ENCODE measurements at places on chromosomes 3 and 15.
A peak's percentile ranks its signal among the peaks of the same experiment; 100 is the strongest.

GRCh38 chr3:194657439-194657838 is 14.6 kb downstream of the LSG1 start:
- DNase-seq = no peak

- DNase-seq = no peak
Measured at GRCh38 chr3:13316603-13317002, 103.5 kb downstream of the NUP210 start.

- DNase-seq = no peak
Measured at GRCh38 chr3:72720566-72720965, 127.7 kb downstream of the SHQ1 start.

DNA sequence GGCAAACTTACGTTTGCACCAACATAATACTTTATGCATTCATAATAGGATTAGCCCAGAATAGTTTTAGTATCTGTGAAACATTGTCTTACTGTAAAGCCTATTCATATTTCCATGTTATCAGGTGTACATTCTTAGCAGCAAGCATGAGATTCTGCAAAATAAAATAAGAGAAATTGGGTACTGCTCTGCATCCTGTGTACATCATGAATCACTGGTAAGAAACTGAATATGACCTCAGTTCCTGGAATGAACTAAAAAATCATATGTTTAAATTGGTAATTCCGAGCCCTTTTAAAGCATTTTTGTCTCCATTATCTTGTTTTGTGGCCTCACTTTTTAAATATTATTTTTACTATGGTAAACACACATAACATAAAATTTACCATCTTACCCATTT is 605.1 kb downstream of the ROBO1 start:
- DNase-seq = no peak

- DNase-seq = no peak
Measured at GRCh38 chr3:24299246-24299805, 195.3 kb downstream of the THRB start.

GRCh38 chr3:139199421-139200010 is 144.3 kb upstream of the MRPS22 start:
- no peak for DNase-seq

GRCh38 chr3:32841867-32842470 is 24.2 kb downstream of the TRIM71 start:
- no peak for DNase-seq

- no peak for DNase-seq
Measured at GRCh38 chr15:90004671-90005070, 3.5 kb downstream of the ZNF710 start.

GRCh38 chr15:67415181-67415580 is 105.8 kb upstream of the C15orf61 start:
- DNase-seq = no peak

- no peak for DNase-seq
Measured at GRCh38 chr3:33795856-33796536, 2.4 kb upstream of the PDCD6IP start.

- DNase-seq = no peak
Measured at GRCh38 chr15:100596792-100597191, 5.2 kb downstream of the LINS1 start.

GRCh38 chr3:132006605-132007204 is 28.1 kb downstream of the CPNE4 start:
- peak; percentile 46 for DNase-seq

DNA sequence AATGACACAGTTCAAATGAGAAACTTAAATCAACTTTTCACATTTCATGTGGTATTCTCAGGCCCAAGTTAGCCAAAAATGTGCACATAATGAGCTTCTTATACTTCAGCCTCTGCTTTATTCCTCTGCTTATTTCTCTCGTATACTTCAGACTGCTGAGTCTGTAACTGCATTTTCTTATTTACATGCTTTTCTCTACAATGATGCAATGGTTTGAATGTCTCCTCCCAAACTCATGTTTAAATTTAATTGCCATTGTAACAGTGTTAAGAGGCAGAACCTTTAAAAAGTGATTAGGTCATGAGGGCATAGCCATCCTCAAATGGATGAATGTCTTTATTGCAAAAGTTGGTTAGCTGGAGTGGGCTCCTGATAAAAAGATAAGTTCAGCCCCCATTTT is 184.2 kb downstream of the SUCLG2 start:
- DNase-seq = no peak

DNA sequence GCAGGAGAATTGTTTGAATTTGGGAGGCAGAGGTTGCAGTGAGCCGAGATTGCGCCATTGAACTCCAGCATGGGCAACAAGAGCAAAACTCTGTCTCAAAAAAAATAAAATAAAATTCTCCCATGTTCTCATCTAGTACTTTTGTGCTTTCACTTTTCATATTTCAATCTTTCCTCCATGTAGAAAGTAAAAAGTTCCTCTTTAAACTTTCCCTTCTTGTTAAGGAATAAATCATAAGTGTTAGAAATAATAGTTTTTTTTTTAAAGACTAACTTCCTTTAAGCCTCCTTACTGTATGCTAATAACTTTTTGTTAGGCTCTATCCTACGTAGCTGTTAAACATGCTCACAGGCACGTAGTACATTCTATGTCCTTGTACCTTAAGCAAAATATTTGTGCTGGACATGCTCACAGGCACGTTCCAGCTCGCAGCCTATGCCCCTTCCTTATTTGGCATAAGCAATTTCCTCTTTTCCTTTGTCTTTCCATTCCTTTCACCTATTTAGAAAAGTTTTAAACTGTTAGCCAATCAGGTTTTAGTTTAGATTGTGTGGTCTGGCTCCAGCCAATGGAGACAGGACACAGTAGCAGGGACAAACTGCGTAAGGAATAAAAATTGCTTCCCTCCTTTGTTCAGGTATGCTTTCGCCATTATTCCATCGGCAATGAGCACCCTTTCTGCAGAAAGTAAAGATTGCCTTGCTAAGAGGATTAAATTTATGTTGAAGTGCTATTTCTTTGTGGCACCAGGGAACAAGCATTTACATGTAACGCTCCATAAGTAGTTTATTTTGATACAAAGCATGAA is 38.9 kb upstream of the PIK3CB start:
- no peak for DNase-seq

DNA sequence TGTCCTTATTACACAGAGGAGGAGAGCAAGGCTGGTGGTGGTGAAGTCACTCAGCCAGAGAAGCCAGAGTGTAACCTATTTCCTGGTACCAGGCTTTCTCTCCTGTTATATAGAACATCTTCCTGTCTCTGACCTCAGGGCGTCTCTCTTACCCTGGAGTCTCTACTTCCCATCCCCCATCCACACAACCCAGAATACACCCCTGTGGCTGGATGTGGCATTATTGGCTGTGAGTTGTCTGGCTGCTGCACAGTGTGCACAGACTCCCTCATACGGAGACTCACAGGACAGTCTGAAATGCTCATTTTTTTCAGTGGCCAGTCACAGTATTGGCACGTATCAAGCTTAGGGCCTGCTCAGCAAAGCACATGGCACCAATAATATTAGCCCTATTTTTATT is 8.6 kb downstream of the PODXL2 start:
- no peak for DNase-seq

DNA sequence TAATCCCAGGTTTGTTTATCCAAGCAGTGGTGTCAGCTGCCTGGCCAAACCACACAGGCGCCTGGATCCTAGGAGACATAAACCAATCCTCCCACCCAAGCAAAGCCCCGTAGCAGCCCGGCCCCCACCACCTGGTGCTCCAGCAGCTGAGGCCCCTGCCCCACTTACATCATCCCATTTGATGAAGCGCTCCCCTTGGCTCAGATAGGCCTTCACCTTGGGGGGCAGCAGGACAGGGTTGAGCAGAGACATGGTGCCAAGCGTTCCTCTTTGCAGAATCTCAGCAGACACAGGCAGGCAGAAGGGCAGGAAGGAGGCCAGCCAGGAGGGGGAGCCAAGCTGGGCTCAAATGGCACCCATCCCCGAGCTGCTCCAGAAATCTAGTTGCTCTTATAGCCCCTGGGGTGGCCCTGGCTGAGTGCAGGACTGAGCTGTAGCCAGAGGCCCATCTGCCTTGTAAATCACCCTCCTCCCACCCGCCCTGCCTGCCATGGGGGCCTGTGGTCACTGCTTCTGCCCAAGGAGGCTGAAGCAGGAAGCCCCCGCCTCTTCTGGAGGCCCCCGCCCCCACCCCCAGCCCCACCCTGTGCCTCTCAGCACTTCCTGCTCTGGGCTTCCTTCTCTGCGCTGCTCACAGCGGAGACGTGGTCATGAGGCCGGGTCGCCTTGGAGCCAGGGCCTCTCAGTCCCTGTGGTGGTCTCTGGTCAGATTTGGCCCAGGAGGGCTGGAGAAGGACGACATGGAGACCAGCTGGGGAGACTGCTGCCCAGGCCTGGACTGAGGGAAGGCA is at the start of gene PLCB2:
PLCB2 (minus strand) TSS at position 515 of the 791 bp plus-strand sequence; CDS start at position 252, 263 bp downstream.
- DNase-seq = peak; percentile 3

- DNase-seq = peak; percentile 10
Measured at GRCh38 chr15:91849749-91850161, 3.8 kb upstream of the SLCO3A1 start.

- peak; percentile 33 for DNase-seq
Measured at GRCh38 chr15:97875513-97876280, 84.8 kb upstream of the ARRDC4 start.

- DNase-seq = no peak
Measured at GRCh38 chr3:71991046-71991445, 206.1 kb upstream of the PROK2 start.

- DNase-seq = no peak
Measured at GRCh38 chr3:64059484-64060175, 36.3 kb upstream of the PSMD6 start.

DNA sequence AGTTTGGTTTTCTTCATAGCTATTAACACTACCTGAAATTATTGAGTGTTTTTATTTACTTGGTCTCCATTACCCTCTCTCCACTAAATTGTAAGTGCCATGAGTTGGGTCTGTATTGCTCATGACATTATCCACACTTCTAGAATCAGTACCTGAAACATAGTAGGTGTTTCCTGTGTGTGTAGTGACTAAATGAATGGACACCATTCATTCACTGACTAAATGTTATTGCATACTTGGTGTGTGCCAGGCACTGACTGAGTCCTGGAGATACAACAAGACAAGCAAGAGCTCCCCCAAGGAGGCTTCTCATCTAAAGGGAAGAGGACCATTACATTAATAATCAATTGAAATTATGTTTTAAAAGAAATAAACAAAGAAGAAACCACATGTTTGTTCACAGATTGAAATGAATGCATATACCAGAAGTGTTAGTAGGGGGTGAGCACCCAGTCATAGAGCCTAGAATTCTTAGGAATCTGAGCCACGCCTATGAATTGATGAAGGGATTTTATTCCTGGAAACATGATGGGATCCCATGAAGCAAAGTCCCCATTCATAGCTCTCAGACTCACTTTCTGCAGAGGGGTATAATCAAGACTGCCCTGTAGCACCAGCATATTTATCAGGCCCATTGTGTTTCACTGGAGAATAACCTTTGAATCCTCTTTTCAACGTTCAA is 31.7 kb upstream of the ATOSA start:
- DNase-seq = no peak

DNA sequence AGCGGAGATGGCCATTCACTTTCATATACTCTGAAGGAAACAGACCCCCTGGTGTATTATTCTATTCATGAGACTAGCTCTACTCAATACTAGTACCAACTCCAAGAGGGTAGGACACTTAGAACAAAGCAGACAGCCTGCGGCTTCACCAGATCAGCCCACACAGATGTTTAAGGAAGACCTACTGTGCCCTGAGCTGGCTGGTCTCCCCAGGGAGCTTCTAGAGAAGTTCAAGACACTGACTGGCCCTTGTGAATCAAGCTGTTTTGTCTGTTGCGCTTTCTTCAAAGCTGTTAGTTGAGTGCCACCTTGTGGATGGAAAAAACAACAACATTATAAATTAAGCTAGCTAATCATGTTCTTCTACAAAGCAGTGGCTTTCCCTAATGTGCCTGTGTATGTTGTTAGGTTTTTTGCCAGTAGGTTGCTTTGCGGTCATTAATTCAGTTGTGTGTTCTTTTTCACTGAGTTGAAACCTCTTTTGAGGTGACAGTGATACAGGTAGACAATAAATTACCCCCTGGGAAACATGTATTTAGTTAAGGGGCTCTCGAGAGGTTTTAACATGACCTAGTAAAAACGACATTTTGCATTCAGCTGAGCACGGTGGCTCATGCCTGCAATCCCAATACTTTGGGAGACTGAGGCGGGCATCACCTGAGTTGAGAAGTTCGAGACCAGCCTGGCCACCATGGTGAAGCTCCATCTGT is 64.2 kb upstream of the MYZAP start:
- DNase-seq = peak; percentile 89

- no peak for DNase-seq
Measured at GRCh38 chr15:73901126-73901810, 25.0 kb upstream of the LOXL1 start.

DNA sequence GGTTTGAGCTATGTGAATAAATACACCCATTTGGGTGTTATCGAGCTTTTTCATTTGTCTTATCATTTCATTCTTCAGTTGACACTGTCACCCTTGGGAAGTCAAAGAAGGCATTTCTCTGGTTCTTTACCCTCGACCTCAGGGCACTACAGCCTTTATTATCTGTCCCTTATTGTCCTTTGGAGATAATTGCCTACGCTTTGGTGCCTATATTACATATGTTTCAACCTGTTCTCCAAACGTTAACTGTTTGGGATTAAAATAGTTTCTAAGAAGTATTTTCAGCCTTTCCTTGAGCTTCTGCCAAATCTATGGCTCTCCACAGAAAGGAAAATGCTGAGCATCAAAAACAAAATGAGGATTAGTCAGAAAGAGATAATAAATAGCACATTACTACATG is 395.4 kb upstream of the ADAMTS9 start:
- DNase-seq = no peak

DNA sequence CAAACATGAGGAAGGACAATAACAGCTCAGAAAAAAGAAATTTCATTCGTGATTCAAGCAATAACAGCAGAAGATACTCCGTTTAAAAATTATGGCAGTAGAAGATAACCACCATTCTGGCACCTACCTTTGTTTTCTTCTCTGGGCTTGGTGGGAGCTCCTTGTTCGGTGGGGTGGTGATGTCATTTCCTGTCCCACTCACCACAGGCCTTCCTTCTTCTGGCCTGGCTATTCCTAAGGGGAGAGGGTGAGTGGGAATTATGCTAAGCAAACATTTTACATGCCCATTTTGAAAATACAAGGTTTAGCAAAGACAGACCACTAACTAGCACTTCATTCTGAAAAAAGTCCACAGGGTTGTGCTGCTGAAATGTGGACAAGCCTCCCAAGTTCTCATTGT is 74.4 kb downstream of the DHX30 start:
- DNase-seq = no peak

DNA sequence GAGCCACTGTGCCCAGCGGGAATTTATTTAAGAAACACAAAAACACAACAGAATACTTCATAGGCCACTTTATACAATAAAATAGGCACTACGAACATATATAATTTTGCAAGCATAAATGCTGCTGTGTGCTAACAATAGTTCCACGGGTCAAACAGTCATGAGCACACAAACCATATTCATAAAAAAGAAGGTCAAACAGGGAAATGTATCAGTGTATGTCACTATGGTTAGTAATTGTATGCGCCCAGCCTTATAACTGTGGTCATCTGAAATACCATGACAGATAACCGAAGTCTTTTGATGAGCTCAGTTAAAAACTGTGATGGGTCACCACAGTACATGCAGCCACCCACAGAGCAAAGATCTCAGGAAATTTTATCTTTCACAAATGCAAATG is 38.1 kb upstream of the NR2C2 start:
- no peak for DNase-seq

- DNase-seq = no peak
Measured at GRCh38 chr15:89408372-89409183, 74.0 kb upstream of the POLG start.

- DNase-seq = no peak
Measured at GRCh38 chr3:34011171-34012101, 213.0 kb downstream of the PDCD6IP start.

GRCh38 chr3:124792341-124793040 is 62.2 kb downstream of the UMPS start:
- DNase-seq = no peak

- no peak for DNase-seq
Measured at GRCh38 chr3:10309736-10310135, 11.2 kb downstream of the SEC13 start.

Data from COR-L47 (cell line).